Uterus (tissue), 4 donors: ENCODE measurements at places on chromosomes 3 and 15. TPM values are rescaled to one million over a fixed set of nuclear protein-coding genes. Genes with fewer than 3 reads are reported as not detected.

- no peak for DNase-seq
- H3K27me3 ChIP-seq, result no peaks in the 10 kb centered on the region
- H3K27ac ChIP-seq, result no peak overlapping the region
- H3K4me1 ChIP-seq, result no peaks in the 10 kb centered on the region
- no peak overlapping the region for H3K4me3 ChIP-seq
Observed at GRCh38 chr3:186070550-186070949, 38.3 kb downstream of the ETV5 start.

DNA sequence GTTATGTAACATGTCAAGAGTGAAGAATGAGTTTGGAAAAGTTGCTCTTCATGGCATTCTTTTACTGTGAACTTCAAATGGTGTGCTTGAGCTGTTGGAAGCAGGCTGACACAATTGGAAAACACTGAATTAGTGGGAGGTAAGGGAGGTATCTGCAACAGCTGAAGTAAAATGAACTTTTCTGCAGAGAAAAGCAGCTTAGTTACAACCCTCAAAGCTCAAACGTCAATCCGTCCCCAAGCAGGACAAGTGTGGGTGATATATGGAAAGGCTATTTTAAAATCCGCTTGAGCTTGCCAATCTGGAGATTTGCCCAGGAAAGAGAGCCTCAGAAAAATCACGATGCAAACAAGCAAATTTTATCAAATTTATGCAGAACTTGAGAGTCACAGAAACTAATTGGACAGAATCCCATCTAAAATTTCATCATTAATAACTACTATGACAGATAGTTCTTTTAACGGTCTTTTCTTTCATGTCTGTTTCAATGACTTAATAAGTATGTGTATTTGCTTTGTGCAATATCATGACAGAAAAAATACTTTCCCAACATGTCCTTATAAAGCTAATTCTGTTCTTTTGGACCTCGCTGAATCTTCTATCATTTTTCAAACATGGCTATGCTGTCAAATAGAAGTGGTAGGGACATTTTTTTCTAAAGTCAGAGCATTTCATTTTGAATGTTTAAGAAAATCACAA lies 266.6 kb upstream of the SLITRK3 start:
- peak; percentile 28 for DNase-seq
- H3K27ac ChIP-seq, result peak overlapping the region; percentile 8
- no peaks in the 10 kb centered on the region for H3K36me3 ChIP-seq
- H3K27me3 ChIP-seq, result no peaks in the 10 kb centered on the region
- no peak overlapping the region for H3K4me3 ChIP-seq

GRCh38 chr15:31328428-31328968 lies 1.9 kb downstream of the KLF13 start:
- peak overlapping the region; percentile 99 for H3K27ac ChIP-seq
- H3K4me1 ChIP-seq, result peaks cover 4% of the 10 kb centered on the region
- no peaks in the 10 kb centered on the region for H3K36me3 ChIP-seq
- peak overlapping the region; percentile 70 for H3K4me3 ChIP-seq
- no peaks in the 10 kb centered on the region for H3K27me3 ChIP-seq
- no peak for DNase-seq

Gene TMC3
- not detected for total RNA-seq

- DNase-seq, result no peak
- H3K27ac ChIP-seq, result no peak overlapping the region
- H3K4me1 ChIP-seq, result no peaks in the 10 kb centered on the region
Observed at GRCh38 chr15:66100761-66101160, 152.8 kb downstream of the MEGF11 start.

- no peak overlapping the region for H3K27ac ChIP-seq
- no peaks in the 10 kb centered on the region for H3K36me3 ChIP-seq
- no peaks in the 10 kb centered on the region for H3K4me1 ChIP-seq
Observed at GRCh38 chr3:127851899-127852298, 29.6 kb upstream of the MGLL start.

DNA sequence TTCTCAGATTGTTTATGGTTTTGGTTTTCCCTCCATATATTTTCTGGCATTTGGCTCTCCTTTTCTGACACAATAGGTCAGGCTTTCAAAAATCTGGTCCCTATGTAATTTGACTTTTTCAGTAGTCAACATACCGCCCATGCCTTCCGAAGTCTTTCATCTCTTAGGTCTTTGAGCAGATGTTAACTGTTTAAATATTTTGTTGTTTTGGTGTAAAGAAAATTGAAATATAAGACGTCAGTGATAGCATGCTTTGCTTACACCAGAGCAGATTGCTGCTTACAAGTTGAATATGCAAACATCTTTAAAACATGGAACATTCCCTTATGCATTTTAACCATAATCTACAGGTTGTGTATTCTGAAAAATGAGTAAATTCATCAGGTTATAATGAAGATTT lies 233.0 kb downstream of the PTPRG start:
- H3K36me3 ChIP-seq, result no peaks in the 10 kb centered on the region
- H3K27ac ChIP-seq, result no peak overlapping the region
- no peak for DNase-seq
- no peaks in the 10 kb centered on the region for H3K27me3 ChIP-seq
- H3K4me1 ChIP-seq, result no peaks in the 10 kb centered on the region

DNA sequence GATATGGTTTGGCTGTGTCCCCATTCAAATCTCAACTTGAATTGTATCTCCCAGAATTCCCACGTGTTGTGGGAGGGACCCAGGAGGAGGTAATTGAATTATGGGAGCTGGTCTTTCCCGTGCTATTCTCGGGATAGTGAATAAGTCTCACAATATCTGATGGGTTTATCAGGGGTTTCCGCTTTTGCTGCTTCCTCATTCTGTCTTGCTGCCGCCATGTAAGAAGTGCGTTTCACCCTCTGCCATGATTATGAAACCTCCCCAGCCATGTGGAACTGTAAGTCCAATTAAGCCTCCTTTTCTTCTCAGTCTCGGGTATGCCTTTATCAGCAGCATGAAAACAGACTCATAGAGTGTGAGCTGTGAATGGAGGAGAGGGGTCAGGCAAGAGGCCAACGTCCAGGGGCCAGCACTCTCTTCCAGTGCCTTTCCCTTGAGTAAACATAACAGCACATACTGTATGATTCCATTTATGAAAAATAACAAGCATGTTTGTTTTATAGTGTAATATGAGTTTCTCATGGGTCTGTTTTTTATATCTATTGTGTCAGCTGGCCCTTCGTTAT lies 16.3 kb upstream of the LCTL start:
- DNase-seq, result no peak
- no peaks in the 10 kb centered on the region for H3K36me3 ChIP-seq
- H3K4me1 ChIP-seq, result no peaks in the 10 kb centered on the region
- H3K27me3 ChIP-seq, result no peaks in the 10 kb centered on the region
